ENCODE measurements at places on chromosomes 3 and 15. TPM values are rescaled to one million over a fixed set of nuclear protein-coding genes. Genes with fewer than 3 reads are reported as not detected.

- DNase-seq, result no peak
Measured at GRCh38 chr15:100143378-100143777, 198.4 kb downstream of the ADAMTS17 start.

LRTM1 gene
- not detected for total RNA-seq

GRCh38 chr3:1506090-1506489, 413.3 kb downstream of the CNTN6 start:
- no peak for DNase-seq

TGM5 gene
- total RNA-seq, result not detected

RUVBL1 gene
- 137 TPM for total RNA-seq

DNA sequence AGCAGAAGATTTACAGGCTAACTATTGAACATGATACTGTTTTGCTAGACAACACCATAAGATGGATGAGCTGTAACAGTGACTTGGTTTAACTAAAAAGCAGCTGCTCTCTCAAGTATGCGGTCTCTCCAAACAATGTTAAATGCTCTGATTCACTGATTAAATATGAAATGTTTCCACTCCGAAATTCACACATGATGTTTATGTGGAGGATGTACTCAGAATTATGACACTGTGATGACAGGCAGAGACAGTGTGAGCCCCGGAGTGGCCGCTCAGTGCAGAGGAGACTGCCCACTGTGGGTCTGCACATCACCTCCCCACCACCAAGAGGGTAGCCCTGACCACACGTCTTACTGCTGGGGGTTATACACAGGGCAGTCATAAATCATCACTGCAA, 83.9 kb upstream of the MEX3B start:
- DNase-seq, result no peak

DNA sequence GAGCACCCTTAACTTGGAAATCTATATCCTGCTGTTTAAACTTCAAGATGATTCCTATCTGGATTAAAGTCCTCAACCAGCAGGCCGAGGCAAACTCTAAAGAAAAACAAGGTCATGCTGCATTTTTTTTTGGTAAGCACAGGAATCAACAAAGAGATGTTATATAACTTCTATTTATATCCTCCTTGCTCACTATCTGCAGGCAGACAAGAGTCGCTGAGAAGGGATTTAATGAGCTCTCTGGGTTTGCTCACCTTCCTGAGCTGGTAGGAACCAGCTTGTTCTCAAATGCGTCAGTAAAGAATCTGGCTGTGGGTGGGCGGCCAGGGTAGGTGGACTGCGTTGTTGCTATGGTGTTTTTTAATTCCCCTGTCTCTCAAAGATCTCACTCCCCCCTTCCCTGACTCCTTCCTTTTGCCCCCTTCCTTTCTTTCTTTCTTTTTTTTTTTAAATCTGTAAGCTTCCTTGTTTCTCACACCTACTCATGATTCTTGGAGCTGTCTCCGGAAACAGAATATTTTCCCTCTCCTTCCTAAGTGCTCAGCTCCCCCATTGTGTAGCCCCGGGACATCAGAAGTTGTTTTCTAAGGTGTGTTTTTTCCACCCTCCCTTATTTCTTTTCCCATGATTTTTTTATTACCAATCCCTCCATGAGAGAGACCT, 228.8 kb upstream of the BHLHE40 start:
- no peak for DNase-seq

- no peak for DNase-seq
Measured at GRCh38 chr3:160023476-160023875, 34.8 kb downstream of the IL12A start.

- no peak for DNase-seq
Measured at GRCh38 chr15:84782346-84782745, 34.0 kb downstream of the ZNF592 start.

DNA sequence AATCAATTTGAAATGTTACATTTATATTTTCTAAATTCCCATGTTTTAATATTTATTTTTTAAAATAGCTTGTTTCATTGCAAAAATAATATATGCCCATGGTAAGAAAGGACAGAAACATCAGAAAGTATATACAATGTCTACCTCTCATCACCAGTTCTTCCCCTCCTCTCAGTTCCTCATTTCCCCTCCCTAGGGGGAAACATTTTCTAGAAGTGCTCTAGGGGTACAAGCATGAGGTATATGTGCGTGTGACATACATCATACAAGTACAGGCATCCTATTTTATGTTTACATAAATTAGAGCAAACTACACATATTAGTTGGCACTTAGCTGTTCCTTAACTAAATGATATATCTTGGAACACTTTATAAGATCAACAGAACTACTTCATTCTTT, 189.3 kb upstream of the VEPH1 start:
- DNase-seq, result no peak

GRCh38 chr3:23565041-23565775, 240.5 kb upstream of the UBE2E1 start:
- DNase-seq, result no peak

- DNase-seq, result no peak
Measured at GRCh38 chr3:26091096-26091495, 301.2 kb downstream of the OXSM start.

GLDN gene
- total RNA-seq, result not detected

DNA sequence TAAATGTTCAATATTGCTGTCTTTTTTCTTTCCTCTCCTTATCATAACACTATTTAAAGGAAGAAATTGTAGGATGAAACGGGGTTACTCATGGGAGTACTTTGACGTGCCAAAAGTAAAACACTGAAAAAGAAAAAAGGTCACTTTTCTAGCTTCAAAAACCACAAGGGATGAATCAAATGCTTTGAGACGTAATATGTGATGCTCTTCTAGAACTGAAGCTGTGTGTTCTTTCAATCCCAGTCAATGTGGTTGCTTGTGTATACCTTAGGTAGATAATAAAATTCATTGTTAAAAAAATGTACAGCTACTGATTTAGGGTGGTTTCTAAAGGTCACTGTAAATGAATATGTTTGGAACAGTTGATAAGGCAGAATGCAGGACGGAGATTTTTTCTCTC, 538.8 kb upstream of the ZNF717 start:
- no peak for DNase-seq

DNA sequence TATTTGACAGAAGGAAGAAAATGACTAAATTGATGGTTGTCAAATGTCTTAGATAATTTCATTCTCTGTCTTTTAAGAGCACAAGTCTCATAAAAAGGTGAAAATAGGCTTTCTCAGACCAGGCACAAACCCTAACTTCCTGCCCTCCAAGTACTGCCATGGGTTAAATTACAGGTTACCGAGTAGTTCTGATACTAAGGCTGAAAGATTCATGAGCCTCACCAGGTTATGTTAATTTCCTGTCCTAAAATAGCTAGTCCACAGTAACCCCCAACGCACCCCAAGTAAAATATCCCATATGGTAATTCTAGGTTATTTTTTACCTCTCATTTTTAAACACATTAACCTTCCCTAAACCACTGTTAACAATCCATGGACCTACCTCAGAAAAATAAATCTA, 42.0 kb downstream of the GSK3B start:
- no peak for DNase-seq

CYP11A1 gene
- not detected for total RNA-seq

DNA sequence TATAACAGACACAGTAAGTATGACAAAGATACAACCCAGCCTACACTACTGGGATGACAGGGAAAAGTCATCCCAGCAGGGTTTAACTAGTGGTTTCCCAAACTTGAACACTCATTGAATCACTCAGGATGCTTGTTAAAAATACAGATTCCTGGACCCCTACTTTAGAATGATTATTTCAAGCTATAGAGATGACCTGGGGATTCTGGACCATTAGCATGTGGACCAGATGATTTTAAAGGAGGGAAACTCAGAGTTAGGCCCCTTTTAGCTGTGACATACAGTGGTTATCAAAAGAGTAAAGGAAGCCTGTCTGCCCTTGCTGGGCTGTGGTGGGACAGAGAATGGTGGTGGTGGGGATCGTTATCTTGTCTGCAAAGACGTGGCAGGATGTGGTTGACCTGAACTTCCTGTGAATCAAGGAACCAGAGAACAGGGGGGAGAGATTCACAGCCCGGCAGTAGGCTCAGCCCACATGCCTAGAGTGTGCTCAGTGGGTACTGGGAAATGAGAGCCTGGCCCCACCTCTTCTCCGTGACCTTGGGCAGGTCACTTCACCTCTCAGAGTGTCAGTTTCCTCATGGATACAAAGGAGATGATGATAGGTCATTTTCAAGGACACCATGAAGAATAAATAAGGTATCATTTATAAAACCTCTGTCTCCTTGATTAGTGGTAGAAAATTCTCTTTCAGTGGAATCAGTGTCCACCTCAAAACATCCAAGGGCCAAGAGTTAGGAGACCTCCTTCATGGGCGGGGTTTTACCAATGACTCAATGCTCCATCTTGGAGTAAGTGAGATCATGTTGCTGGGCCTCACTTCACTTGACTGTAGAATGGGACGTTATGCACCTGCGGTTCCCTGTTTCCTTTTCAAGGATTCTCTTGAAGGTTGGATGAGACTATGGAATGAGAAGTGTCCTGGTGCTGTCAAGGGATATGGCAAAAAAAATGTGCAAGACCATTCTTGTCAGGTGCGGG, 306.5 kb downstream of the RPLP1 start:
- DNase-seq, result peak; percentile 84

DNA sequence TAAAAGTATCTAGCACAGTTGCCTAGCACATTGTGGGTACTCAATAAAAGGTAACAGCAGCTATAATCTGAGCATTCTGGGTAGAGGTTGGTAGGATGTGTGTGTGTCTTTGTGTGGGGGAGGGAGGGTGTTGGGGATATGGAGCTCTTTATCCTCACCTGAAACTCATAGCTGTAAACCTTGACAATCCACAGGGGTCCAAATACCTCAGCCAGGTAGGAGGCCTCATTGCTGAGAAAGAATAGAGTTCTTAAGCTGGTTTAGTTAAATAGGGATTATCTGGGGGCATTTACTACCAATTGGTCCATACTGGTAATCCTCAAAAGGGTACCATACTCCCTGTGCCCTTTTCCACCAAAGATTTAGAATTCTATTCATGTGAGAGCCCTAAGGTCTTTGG, 3.9 kb downstream of the SERF2 start:
- DNase-seq, result no peak

DNA sequence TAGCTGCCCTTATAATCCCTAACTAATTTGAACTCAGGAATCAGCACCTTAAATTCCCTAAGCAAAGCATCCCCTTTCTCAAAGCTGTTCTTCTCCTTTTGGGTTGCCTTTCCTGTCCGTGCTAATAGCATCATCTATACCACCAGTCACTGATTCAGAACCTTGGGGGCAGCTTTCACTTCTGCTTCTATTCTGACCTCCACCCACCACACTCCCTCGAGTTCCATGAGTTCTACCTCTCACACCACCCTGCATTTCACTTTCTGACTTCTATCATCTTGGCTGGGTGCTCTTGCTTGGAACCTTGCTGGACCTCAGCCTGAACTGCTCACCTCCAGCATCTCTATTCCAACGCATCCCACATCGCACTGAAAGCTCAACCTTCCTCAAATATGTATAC, 55.4 kb upstream of the KCNMB2 start:
- no peak for DNase-seq

DNA sequence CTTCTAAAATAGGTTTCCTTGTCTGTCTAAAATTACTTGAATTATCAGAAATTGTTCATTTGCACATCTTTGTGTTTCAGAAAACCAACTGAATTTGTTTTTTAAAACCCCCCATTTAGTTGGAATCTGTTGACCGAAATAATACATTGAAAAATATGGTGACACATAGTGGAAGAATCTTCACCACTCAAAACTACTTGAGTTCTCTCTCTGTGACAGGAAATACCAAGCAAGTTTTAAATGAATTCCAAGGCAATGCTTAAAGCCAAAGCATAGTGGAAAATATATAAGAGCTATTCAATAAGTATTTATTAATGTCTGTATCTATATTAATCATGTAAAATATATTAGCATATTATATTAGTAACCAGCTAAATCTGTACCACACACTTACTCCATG, 224.9 kb upstream of the COL8A1 start:
- no peak for DNase-seq

DNA sequence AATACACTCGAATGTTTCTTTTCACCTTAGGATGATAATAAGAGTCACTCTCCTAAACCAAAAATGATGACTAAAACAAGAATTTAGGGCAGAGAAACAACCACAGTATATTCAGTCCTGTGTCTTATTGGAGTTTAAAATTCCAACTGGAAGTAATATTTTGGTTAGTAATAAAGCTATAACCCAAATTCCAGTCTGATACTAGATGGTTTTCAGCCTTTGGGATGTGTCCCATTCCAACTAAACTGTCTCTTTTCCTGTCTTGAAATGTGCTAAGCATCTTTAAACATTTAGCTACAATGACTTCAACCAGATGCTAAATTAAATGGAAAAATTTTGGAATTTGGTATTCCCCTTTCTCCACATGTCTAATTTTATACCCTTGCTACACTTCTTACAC, 510.0 kb downstream of the ROBO1 start:
- DNase-seq, result no peak

GRCh38 chr3:18766974-18767373, 341.8 kb upstream of the SATB1 start:
- no peak for DNase-seq

DNA sequence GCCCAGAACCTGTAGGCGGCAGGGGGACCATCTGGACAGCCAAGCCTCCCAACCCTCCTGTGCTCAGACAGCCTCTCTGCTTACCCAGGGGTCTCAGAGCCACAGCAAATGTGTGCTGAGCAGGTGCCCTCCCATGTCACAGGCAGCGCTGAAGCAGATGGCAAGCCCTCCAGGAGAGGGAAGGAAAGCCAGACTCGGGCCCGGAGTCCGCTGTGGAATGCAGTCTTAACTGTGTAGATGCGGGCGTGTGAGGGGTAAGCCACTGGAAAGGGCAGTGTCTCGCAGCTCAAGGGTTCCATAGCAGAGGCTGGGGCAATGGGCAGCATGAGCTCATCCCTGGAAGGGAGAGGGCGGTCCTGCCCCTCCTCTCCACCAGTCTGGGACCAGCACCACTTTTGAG, 45.6 kb downstream of the UMPS start:
- DNase-seq, result no peak

P2RY14 gene
- total RNA-seq, result 9.4 TPM

TBC1D21 gene
- not detected for total RNA-seq

DNA sequence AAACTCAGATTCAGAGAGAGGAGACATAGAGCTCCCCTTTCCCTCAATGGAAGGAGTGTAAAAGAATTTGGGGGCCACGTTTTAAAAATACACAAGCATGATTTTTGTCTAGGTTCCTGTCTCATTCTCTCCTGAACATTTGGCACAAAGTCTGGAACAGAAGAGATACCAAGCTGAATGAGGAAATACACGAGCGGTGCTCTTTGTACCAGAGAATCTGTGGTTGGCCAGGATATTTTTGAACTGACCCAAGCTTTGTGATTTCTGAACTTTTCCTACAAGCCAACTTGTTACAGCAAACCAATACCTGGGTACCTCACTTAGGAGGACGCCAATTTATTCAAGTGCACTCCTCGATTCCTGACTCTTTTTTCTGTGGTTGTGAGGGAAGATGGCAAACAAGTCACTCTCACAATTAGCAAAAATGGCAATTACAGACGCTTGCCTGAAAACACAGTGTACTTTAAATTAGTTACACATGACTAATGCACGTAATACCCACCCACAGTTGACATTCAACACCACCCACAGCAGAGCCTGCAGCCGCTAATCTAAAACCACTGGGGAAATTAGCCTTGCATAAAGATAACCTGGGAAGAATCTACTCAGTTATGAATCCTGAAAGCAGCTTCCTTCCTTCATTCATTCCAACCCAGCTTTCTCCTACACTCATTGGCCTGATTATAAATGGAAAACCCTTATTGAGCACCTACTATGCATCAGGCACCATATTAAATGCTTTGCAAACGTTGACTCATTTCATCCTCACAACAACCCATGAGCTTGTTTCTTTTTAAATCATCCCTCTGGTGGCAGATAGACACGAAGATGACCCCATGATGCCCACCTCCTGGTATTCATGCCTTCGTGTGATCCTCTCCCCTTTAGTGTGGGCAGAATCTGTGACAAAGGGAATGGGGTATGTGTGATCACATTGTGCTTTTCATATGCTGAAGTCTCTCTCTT, 293.5 kb downstream of the KBTBD8 start:
- no peak for DNase-seq
